ENCODE measurements at places on chromosomes 6 and 20. TPM values are rescaled to one million over a fixed set of nuclear protein-coding genes. Genes with fewer than 3 reads are reported as not detected.

Gene MTFR2
- 8.1 TPM for total RNA-seq

Gene ABCC10
- total RNA-seq = 24.0 TPM

Gene TMC2
- not detected for total RNA-seq

Gene OTOR
- not detected for total RNA-seq

Gene E2F1
- total RNA-seq = 16.5 TPM

Gene TMEM74B
- 0.18 TPM for total RNA-seq

Gene GRIK2
- total RNA-seq = not detected

Gene GHRH
- total RNA-seq = not detected

Gene REPS1
- 60.1 TPM for total RNA-seq

Gene MYB
- 0.42 TPM for total RNA-seq

Gene PROKR2
- not detected for total RNA-seq

Gene GCNT2
- total RNA-seq = 3.0 TPM

Gene CGAS
- 6.3 TPM for total RNA-seq

Gene FAM83C
- total RNA-seq = 2.6 TPM

Gene TBCC
- total RNA-seq = 22.5 TPM

Gene CD24
- 251 TPM for total RNA-seq

Gene DZANK1
- total RNA-seq = 1.8 TPM

Gene DLL1
- 18.8 TPM for total RNA-seq

Gene STX11
- total RNA-seq = 0.31 TPM

Gene CCM2L
- not detected for total RNA-seq

Data from foreskin keratinocyte (primary cell).